ENCODE measurements at places on chromosomes 6 and 20.

DNA sequence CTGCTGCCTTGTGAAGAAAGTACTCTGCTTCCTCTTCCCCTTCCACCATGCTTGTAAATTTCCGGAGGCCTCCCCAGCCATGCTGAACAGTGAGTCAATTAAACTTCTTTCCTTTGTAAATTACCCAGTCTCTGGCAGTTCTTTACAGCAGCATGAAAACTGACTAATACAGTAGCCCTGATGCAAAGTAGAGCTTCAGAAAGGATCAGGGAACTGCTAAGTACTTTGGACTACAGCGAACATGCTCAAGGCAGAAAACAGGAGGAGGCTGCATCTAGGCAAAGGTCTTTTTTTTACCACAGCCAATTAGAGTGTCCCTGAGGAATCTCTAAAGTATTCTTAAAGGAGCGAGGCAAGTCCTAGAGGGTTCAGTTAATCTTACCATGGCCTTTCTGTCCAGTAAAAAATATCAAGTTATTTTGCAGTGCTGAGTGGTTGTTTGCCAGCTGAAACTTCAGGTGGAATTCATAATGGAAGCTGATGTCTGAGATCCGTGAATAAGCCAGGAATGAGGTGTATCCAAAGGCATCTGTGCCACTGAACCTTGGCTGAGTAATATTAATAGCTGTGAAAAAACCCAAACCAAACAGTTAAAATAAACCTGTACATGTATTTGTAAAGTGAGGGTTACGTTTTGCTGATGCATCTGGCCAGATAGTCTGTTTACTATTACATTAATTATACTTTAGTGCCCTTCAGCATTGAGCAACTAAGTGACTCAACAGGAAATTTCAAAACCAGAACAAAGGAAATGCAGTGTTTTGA, 170.4 kb downstream of the PHF3 start:
- no peak for DNase-seq

GRCh38 chr6:66897576-66897975, 1190.5 kb upstream of the EYS start:
- DNase-seq, result peak; percentile 1

DNA sequence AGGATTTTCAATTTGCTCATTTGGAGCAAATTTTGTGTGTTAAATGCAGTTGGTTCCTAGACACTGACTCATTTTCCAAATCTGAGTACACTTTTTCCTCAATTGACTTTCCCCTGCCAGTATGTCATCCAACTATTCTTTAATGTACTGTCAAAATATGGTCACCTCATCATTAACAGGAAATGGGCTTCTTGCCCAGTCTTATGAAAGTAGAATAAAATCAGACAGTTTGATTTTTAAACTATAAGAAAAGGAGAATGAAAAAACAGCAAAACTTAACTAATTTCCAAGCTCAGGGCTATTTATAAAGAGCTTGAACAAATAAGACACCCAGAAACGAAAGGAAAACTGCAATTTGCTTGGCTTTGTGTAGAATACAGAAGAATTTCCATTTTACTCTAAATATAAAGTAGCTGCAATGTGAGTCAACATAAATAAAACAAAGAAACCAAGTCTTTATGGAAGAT, 43.7 kb upstream of the RAB23 start:
- DNase-seq, result no peak

DNA sequence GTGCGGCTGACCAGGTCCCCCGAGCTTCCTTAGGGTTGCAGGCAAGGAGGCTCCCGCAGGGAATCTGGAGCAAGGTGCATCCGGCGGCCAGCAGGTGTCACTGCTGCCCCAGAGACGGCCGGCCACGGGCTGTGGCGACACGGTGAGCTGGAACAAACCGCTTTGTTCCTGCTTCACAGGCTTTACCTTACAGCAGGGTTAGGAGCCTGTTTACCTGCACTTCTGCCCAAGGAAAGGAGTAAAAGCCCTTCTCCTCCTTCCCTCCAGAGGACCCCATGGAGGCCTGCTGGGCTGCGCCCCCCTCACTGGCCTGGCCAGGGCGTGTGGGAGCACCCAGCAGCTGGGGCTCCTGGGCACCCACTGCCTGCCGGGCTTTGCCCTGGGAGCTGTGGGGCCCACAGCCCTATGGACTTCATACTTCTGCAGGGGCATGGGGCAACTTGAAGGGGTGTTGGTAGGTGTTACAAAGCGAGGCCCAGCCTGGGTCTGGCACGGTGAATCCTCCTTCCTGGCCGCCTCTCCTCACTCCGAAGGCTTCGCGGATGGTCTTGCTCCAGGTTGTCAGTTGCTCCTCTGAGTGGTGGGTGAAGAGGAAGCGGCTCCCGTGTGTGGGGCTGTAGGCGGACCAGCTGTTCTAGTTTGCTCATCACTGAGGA, 88.4 kb downstream of the CDC5L start:
- DNase-seq, result peak; percentile 67

- no peak for DNase-seq
Measured at GRCh38 chr6:89438248-89438647, 5.3 kb downstream of the ANKRD6 start.

DNA sequence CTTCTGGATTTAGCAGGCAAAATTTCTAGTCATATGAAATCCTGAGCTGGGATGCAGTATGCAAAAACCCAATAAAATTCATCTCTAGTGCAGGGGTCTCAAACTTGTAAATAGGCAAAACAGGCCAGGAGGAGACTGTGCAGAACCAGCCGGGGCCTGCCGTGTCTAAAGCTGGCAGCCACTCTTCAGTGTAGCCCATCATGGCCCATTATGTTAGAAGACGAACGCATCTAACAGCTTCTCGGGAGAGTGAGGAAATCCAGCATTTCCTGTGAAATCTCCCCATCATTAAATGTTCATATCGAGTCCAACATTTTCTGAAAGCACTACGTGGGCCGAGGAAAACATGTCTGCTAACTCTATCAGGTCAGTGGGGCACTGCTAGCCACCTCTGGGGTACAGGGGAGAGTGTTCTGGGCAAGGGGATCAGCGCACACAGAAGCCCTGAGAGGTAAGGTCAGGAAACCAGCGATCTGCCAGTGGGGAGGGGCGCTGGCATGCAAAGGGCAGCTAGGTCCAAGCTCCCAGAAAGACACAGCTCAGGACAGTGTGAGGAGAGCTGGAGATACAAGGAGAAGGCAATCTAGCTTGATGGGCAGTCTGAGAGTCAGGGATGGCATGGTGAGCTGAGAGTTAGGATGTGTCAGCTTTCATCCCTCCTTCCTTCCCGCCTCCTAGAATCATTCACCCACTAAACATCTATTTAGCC, 144.2 kb downstream of the PREX1 start:
- DNase-seq, result no peak

DNA sequence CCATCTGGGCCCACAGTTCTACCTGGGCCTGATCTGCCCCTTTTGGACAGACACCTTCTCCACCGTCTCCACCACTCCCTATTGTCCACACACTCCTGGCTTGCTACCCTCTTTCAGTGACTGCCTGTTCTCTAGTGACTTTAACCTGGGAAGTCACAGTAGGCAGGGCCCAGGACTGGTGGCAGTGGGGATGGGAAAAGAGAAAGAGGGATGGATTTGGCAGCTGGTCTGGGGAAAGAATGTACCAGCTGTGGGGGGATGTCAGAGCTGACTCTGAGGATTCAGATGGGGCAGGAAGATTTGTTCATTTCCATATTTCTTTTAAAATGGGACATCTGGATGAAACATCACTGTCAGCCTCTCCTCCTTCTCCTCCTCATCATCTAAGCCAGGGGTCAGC, 85.5 kb downstream of the SULF2 start:
- DNase-seq, result no peak

GRCh38 chr6:41678511-41679084, 40.3 kb downstream of the MDFI start:
- DNase-seq, result no peak

DNA sequence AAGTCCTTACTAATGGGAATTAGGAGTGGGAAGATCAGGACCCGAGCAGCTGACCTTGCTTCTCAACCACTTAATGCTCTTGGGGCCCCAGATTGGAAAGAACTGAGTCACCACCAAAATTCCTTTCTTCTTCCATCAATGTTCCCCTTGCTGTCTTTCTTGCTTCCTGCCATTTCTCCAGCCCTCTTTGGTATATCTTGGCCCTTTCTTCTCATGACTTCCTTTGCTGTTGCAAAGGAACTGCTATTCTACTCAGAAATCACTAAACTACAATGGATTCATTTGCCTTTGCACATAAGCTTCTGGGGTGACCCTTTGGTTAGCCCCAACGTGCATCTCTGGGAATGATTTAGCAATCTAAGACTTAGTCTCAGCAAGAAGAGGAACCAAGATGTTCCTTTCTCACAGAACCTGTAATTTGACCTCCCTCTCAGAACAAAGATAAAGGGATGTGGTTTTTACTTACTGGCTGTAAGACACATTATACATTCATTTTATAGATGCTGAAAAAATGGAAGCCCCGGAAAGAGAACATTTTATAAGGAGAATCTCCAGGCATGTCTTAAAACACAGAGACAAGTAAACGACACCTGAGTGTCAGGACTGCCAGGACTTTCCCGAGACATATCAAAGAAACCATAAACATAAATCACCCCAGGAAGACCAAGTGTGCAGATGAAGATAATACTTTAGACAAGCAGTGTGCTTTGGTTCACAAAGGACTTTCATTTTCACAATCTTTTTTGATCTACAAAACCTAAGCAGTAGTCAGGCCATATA, 99.0 kb upstream of the TNFAIP3 start:
- no peak for DNase-seq

- DNase-seq, result no peak
Measured at GRCh38 chr6:105902401-105903031, 183.6 kb upstream of the PRDM1 start.

DNA sequence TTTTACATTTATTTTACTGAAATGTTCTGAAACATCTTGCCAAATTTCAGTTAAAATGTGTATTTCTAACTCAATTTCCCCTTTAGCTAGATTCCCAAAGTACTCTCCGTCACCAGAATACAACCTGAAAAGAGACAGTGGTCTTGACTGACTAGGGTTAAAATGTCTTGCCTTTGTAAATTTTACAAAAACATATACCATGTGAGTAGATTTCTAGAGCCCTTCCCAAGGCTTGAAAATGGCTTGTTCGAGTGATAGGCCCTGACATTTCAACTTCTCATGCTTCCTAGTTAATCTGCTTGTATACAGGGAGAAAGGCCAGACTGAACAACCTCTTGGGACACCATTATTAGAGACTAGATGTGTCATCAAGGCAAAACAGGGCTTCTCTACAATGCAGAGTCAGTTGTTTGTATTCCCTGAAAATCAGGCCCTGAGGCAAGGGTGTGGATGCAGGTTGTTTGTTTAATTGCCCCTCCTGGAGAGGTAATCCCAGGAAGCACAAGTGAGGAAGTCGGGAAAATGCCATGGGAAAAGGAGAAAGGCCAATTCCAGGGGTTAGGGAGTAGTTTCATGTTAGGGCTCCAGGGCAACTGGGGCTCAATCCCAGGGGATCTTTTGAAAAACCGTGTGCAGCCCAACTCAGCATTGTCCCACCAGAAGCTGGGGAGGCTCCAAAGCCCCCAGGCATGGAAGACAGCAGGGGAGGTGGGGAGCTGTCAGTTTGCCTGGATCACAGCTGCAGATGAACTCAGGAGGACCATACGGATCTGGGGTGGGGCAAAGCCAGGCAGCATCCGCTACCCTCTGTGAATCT, 11.6 kb upstream of the TFB1M start:
- peak; percentile 16 for DNase-seq

DNA sequence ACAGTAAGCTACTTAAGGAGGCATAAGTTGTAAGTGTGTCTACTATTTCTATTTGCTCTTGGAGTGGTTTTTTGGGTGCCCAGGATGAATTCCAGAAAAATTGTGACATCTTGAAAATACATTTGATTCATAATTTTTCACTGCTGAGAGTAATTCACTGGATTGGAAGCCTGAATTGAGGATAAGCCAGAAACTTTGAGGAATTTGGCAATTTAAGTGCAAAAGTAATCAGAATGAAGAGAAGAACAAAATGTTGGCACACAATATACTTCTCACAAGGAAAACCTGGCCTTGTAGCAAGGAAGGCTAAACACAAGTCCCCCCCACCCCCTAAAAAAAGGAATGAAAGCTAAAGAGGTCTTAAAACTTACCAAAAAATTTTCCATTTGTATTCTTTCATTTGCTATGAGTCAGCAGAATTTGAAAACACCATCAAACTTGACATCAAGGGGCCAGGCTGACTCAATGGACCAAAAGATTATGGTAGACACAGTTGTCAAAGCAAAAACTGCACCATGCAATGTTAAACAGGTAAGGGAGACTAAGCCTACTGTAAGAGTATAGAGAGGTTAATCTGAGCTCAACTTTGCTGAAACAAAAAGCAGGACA, 840.0 kb downstream of the FRK start:
- no peak for DNase-seq

GRCh38 chr6:145080651-145081050, 654.7 kb downstream of the EPM2A start:
- no peak for DNase-seq

DNA sequence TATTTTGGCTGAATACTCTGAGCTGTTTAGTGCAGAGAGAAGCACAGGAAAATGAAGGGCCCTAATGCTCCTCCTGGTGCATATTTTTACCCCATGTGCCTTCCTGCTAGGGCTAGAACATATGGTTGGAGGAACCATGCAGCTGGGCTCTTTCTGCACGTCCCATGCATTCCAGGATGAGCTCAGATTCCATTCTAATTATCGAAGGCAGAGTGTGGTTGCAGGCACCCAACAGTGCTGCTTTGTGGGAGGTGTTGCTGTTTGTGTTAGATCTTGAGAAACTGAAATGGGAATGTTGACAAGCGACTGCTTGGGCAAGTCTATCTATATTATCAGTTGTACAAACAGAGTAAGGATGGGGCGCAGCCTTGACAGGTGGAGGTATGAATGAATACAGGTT, 419.5 kb downstream of the DHX35 start:
- no peak for DNase-seq

DNA sequence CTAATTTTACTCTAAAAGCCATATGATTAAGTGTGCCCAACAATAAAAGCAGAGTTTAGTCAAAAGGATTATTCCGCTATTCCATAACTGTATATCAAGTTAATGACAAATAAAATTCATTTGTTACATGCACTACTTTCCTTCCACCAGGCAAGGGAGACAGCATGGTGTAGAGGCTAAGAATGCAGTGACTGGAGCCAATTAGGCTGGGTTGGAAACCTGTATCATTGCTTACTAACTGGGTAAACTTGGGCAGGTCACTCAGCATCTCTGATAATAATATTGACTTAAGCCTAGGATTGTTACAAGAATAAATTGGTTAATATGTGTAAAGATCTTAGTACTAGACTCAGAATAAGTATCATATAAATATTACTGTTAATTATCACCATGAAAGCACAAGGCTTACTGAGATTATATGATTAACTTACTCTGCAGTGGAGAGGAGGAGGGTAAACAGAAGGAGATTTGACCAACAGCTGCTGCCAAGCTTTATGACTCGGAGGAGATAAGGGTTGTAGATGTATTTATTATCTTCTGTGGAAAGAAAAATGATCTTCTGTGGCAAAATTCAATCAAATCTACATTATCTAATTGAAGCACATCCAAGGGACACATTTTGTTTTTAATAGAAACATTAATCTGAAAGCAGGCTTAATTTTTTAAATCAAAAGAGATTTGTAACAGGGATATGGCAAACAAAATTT, 1459.9 kb downstream of the GRIK2 start:
- DNase-seq, result no peak

- DNase-seq, result no peak
Measured at GRCh38 chr6:24621626-24622289, 24.2 kb downstream of the KIAA0319 start.

GRCh38 chr6:1724124-1724523, 114.4 kb downstream of the FOXC1 start:
- DNase-seq, result no peak
